Bronchial epithelial cell (primary cell): ENCODE measurements at places on chromosomes 12 and 14. TPM values are rescaled to one million over a fixed set of nuclear protein-coding genes. Genes with fewer than 3 reads are reported as not detected.

C12orf50 gene
- total RNA-seq: not detected in 2 replicates

RASSF9 gene
- total RNA-seq: 2.1 and 2.7 TPM in 2 replicates

EIF2S3B gene
- 0.77 and 0.79 TPM in 2 replicates for total RNA-seq

ATP2A2 gene
- total RNA-seq: 125 and 173 TPM in 2 replicates

SLC6A15 gene
- 22.9 and 65.0 TPM in 2 replicates for total RNA-seq

NFATC4 gene
- 4.7 and 7.3 TPM in 2 replicates for total RNA-seq

INHBC gene
- total RNA-seq: not detected in 2 replicates

HCFC2 gene
- total RNA-seq: 7.6 and 8.7 TPM in 2 replicates

MGP gene
- 0.79 TPM in 1 of 2 replicates, not detected in the other for total RNA-seq

HECTD1 gene
- total RNA-seq: 291 and 353 TPM in 2 replicates

TGM1 gene
- total RNA-seq: 88.7 and 382 TPM in 2 replicates

PIWIL1 gene
- total RNA-seq: not detected in 2 replicates

OR6C2 gene
- total RNA-seq: not detected in 2 replicates

RNF212B gene
- total RNA-seq: not detected in 2 replicates

MMP19 gene
- 0.13 and 0.53 TPM in 2 replicates for total RNA-seq

NFE2 gene
- not detected in 2 replicates for total RNA-seq

MYBPC1 gene
- not detected in 2 replicates for total RNA-seq

AQP6 gene
- under 0.01 TPM in 1 of 2 replicates, not detected in the other for total RNA-seq

TMEM233 gene
- not detected in 2 replicates for total RNA-seq

DACT1 gene
- 1.1 and 1.4 TPM in 2 replicates for total RNA-seq

NR1H4 gene
- total RNA-seq: not detected in 2 replicates
